Stimulated activated CD4-positive, alpha-beta T cell treated with anti-CD3 and anti-CD28 coated beads, TNF-alpha, amount 100 ng/mL, for 1 hour (primary cell): ENCODE measurements at places on chromosomes 4 and X.

DNA sequence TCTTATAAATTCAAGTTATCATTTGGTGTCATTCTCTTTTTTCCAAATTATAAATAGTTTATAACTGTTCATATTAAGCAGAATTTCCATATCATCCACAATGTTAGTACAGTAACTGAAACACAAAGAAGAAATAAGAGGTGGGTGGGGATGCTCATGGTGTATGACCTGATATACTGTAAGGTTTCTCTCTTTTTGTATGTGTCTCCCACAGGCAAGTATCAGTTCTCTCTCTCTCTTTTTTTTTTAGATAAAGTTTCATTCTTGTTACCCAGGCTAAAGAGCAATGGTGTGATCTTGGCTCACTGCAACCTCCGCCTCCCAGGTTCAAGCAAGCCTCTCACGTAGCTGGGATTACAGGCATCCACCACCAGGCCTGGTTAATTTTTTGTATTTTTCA lies 43.7 kb upstream of the UGT2A3 start:
- DNase-seq: no peak

GRCh38 chr4:143289370-143289769 lies 47.3 kb upstream of the GAB1 start:
- DNase-seq: no peak

GRCh38 chrX:111869639-111870034 lies 6.3 kb upstream of the TRPC5OS start:
- DNase-seq: no peak

DNA sequence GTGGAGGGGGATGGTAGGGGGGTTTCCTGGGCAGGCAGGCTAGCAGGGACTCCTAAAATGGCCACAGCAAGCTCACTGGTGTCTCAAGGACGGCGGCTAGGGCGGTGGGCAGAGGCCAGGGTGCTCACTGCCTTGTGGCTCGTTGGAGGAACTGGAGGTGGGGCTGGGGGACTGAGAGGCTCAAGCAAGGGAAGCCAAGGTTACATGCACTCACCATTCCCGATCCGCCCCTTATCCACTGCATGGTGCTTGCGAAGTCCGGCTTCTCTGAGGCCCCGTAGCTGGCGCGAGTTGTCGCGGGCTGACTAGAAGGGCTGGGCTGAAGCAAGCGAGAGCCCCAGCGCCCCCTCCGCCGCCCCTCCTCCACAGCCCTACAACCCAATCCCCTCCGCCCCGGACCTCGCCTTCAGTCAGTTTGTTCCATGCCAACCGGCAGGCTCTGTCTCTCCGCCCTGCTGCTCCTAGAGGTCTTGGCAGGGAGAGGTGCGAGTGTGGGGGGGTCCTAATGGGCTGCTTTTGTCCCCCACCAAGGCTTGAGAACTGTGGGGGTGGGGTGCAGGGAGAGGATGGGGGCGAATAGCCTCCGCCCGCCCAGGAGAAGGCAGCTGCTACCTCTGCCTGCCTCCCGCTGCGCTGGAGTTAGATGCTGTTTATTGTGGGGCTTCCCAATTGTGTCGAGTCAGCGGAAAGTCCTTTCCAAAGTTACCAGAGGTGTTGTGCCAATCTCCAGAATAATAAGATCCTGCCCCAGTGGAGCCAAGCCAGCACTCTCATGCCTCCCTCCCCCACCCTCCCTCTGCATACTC lies at the start of gene ARHGEF9:
ARHGEF9 (minus strand) TSS at position 313 of the 806 bp plus-strand sequence; CDS start at position 244, 69 bp downstream.
- no peak for DNase-seq

- no peak for DNase-seq
Observed at GRCh38 chr4:76588274-76588673, 153.2 kb downstream of the SHROOM3 start.

DNA sequence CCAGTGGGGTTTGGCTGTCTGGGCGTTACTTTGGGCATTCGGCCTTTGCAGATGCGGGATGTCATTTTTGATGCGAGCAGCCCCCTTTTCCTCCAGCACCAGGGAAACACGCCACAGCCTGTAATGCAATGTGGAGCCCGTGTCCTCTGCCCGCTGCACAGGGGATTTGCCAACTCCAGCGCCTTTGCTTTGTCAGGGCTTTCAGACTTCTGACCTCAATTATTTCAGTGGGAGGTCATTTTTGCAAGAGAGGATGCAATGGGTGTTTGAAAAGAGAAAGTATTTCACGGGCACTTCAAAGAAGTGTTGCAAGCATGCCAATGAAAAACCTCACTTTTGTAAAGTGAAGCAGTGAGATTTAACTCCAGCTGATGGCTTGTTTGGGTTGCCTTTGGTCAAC lies 11.5 kb downstream of the CLCN4 start:
- DNase-seq: no peak
